Epithelial cell of prostate (primary cell): ENCODE measurements at places on chromosomes 11 and 22.
A peak's percentile ranks its signal among the peaks of the same experiment; 100 is the strongest.

- DNase-seq = no peak
Measured at GRCh38 chr11:15695096-15695721, 580.5 kb downstream of the INSC start.

- DNase-seq = peak; percentile 31
Measured at GRCh38 chr11:606245-606644, 9.5 kb downstream of the IRF7 start.

DNA sequence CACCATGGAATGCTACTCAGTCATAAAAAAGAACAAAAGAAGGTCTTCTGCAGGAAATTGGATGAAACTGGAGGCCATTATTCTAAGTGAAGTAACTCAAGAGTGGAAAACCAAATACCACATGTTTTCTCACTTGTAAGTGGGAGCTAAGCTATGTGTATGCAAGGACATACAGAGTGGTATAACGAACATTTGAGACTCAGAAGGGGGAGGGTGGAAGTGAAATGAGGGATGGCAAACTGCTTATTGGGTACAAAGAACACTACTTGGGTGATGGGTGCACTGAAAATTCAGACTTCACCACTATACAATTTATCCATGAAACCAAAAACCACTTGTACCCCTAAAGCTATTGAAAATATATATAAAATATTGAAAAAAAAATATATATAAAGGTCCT, 13.4 kb upstream of the CAT start:
- no peak for DNase-seq

DNA sequence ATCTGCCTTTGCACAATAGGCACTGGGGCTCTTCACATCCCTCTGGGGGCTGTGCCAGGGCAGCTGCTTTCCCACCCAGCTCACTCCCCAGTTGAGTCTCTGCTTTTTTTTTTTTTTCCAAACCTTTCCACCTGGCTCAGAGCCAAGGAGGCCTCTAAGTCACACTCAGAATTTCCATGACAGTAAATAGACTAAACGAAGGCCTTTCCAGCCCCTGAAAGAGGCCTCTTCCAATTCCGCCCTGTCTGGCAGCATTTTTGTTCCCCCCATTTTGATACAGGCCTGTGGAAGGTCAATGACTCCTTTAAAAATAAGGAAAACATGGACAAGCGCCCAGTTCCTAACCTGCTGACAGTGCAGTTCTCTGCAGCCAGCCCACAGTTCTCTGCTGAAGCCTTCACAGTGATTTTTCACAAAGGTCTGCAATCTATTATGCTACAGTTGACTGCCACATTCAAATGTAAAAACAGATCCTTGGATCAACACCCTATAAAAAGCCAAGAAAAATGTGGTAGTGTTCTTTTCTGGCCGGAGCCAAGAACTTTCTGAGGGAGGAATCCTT, 107.5 kb upstream of the SESN3 start:
- no peak for DNase-seq

GRCh38 chr22:25922141-25922540, 180.2 kb downstream of the MYO18B start:
- no peak for DNase-seq

GRCh38 chr11:46347637-46348311, 511 bp downstream of the DGKZ start:
- DNase-seq = no peak
